ENCODE measurements at places on chromosomes 4 and X. TPM values are rescaled to one million over a fixed set of nuclear protein-coding genes. Genes with fewer than 3 reads are reported as not detected.

Gene PF4V1
- total RNA-seq, result not detected

Gene UCP1
- total RNA-seq, result not detected

Gene MTTP
- 0.21 TPM for total RNA-seq

Gene VCX2
- total RNA-seq, result not detected

Gene HPGDS
- not detected for total RNA-seq

Gene POLN
- 0.95 TPM for total RNA-seq

Gene GK
- total RNA-seq, result 10.5 TPM

Gene ZNF185
- 0.51 TPM for total RNA-seq

Gene FAM47E
- total RNA-seq, result not detected

Gene RBM46
- total RNA-seq, result not detected

Gene PHEX
- 0.56 TPM for total RNA-seq
